DMS 273 treated with DMSO at 0.1 percent for 48 hours (cell line): ENCODE measurements at places on chromosomes 13 and 19.

GRCh38 chr13:31747966-31748365 lies 8.6 kb downstream of the RXFP2 start:
- no peak for DNase-seq

- no peak for DNase-seq
Observed at GRCh38 chr19:33102893-33103292, 21.9 kb downstream of the GPATCH1 start.

DNA sequence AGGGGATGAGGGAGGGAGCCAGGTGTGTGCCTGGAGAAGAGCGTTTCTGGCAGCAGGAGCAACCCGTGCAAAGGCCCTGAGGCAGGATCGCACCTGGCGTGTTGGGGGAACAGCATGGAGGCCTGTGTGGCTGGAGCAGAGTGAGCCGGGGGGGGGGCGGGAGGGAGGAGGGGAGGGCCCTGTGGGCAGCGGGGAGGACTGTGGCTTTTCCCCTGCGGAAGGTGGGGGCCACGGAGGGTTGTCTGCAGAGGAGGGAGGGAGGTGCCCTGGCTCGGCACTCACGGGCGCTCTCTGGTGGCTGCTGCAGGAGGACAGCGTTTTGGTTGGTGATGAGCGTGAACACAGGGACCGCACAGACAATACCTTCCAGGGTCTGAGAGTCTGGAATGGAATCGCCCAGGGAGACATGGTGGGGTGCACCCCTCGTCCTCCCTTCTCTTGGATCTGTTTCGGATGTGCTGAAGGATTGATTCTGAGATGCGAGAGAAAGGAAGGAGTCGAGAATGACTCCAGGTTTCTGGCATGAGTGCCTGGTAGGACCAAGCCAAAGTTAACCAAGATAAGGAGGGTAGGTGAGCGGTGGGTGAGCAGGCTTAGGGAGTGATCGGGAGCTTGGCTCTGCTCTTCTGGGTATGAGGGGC lies 6.5 kb downstream of the RAB11B start:
- no peak for DNase-seq

- DNase-seq: no peak
Observed at GRCh38 chr19:6769006-6769619, 1.9 kb upstream of the SH2D3A start.

- DNase-seq: no peak
Observed at GRCh38 chr19:53898636-53899341, 10.3 kb upstream of the CACNG7 start.

- no peak for DNase-seq
Observed at GRCh38 chr19:28793391-28794168, 419.4 kb downstream of the UQCRFS1 start.

GRCh38 chr13:43071824-43072223 lies 48.4 kb downstream of the DNAJC15 start:
- DNase-seq: no peak

DNA sequence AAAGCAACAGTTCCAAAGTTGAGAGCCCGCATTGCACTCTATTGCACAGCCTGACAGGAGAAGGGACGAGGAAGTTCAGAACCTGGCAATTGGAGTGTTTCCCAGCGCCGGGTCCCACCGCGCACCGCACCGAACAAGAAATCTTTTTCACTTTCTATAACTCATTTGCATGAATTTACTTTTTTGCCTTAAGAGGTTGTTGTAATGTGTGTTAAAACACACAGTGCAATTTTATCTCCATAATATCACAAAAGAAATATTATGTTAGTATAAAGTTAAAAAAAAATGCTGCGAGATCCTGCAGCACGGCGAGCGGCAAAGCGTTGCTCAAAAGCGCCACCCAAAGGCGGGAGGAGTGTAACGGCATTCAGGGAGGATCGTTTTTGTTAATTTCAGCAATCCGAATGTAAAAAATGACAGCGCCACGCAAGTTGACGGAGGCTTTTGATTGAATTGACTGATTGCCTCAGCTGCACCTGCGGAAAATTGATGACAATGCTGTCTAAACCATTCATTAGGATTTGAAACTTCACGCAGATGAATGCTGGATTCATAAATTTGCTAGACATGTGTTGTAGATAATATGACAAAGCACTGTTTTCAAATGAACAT lies 303.6 kb upstream of the ZNF507 start:
- no peak for DNase-seq

GRCh38 chr13:113836768-113837559 lies 26.9 kb downstream of the GAS6 start:
- DNase-seq: no peak

DNA sequence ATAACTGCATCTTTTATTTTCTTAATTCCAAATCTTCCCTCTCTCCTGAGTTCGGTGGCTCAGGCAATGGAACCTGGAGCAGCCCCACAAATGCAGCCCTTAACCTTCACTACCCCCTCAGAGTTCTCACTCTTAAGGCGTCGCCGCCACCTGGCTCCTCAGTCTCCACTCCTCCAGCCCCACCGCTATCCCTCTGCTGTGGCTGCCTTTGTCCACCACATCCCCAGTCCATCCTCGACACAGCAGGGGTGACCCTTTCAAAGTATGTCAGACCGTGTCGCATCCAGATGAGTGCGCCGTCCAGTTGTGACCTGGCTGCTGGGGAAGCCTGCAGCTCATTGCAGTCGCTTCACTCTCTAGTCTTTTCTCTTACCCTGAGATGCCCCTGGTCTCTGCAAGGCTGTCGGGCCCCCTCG lies 1.0 kb downstream of the SPPL2B start:
- no peak for DNase-seq

DNA sequence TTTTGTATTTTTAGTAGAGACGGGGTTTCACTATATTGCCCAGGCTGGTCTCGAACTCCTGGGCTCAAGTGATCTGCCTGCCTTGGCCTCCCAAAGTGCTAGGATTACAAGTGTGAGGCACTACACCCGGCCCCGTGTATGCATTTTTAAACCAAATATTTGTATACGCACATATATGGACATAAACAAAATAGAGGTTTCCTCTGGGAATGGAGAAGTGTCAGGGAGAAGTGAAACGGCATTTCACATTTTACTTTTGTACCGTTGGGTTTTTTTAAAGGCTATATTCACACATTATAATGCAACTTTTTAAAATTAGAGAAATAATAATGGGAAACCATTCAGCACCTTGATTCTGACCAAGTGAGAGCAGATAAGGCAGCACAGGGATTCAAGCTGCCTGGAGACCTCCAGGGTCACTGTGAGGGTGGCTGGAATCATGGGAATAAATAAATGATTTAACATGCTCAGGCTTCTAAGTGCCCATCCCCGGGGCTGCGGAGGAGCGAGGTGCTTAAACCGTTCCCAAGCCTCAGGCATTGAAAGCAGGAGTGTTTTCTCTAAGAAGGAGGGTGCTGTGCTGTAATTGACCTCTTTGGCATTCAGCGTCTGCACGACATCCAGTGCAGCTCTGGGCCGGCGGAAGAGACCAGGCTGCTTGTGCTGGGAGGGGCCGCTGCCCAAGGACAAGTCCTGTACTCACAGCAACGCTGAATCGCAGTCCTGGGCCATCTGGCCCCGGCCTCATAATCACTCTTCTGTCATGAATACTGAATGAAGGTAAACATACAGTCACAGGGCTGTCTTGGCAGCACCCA lies 24.7 kb downstream of the GPR42 start:
- DNase-seq: peak; percentile 38

DNA sequence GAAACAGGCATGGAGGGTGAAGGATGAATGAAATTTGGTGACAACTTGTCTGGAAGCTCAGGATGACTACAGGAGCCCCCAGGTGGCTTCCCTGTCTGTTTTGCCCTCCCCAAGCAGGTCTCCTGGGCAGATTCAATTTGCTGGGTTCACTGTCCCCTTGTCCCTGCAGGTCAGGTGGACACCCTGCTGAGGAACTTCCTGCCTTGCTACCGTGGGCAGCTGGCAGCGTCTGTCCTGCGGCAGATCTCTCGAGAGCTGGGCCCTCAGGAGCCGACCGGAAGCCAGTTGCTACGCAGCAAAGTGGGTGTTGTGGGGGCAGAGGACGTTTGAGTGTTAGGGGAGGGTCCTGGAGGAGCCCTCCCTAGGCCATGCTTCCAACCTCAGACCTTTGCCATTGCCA lies 19.1 kb downstream of the PGLS start:
- no peak for DNase-seq

- no peak for DNase-seq
Observed at GRCh38 chr19:21519488-21519887, 14.1 kb downstream of the ZNF429 start.

GRCh38 chr19:51566489-51567100 lies 4.5 kb upstream of the ZNF175 start:
- no peak for DNase-seq

GRCh38 chr13:113005076-113005865 lies 36.3 kb downstream of the MCF2L start:
- DNase-seq: no peak

DNA sequence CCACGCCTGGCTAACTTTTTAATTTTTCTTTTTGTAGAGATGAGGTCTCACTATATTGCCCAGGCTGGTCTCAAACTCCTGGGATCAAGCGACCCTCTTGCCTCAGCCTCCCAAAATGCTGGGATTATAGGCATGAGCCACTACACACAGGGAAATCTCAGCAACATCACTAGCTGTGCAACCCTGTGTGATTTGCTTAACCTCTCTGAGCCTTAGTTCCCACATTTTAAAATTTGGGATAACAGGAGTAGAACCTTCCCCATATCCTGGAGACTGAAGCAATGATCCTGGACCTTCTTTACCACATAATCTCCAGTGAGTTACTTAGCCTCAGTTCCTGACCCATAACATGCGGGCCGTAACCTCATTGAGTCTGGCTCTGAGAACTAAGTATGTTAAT lies 139.1 kb downstream of the IER2 start:
- no peak for DNase-seq
